ENCODE measurements at places on chromosomes 1 and 21.

GRCh38 chr1:111754984-111755330 lies 744 bp upstream of the DDX20 start:
- DNase-seq = no peak

DNA sequence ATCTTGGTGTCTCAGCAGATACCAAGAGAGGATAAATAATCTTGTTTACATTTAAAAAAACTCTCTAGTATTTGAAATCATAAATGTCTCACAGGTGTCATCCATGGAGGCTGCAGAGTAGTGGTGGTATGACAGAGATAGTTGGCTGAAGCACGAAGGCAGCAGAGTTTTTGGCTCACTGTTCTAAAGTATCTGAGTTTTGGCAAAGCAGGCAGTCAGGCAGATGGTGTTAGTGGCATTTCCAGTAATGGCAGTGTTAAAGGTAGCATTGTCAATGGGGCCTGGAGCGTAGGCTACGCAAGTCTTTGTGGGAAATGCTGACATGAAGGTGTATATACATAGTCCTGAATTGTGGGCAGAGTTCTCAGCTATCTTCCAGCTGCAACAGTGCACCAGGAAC lies 68.5 kb upstream of the HSD17B7 start:
- DNase-seq = no peak

GRCh38 chr1:159081626-159082025 lies 5.1 kb upstream of the AIM2 start:
- no peak for DNase-seq

GRCh38 chr1:182119631-182120030 lies 58.1 kb upstream of the ZNF648 start:
- DNase-seq = no peak

DNA sequence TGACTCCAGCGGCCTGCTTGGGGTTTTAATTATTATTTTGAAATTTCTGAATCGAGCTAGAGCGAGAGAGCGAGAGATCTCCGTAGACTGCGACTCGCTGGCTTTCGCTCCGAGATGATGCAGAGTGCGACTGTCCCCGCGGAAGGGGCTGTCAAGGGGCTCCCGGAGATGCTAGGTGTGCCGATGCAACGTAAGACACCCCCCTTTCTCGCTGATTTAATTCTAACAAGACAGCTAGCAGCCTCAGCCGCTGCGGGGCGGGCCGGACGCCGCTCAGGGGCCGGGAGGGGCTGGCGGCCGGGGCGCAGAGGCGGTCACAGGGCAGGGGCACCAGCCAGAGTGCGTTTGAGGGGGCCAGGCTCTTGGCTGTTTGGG lies 339 bp downstream of the LHX4 start:
- DNase-seq = no peak

GRCh38 chr1:228288536-228289238 lies 80.8 kb downstream of the OBSCN start:
- DNase-seq = no peak

- no peak for DNase-seq
Observed at GRCh38 chr1:108568589-108568988, 8.7 kb downstream of the EEIG2 start.

GRCh38 chr1:154994591-154994990 lies 1.2 kb downstream of the LENEP start:
- no peak for DNase-seq

GRCh38 chr1:186880982-186881381 lies 52.2 kb downstream of the PLA2G4A start:
- DNase-seq = no peak

- no peak for DNase-seq
Observed at GRCh38 chr1:58799650-58800049, 15.8 kb upstream of the JUN start.

Data from activated naive CD4-positive, alpha-beta T cell (primary cell).